ENCODE measurements at places on chromosomes 2 and 18. TPM values are rescaled to one million over a fixed set of nuclear protein-coding genes. Genes with fewer than 3 reads are reported as not detected.

CKAP2L gene
- total RNA-seq = 0.34 TPM

DNA sequence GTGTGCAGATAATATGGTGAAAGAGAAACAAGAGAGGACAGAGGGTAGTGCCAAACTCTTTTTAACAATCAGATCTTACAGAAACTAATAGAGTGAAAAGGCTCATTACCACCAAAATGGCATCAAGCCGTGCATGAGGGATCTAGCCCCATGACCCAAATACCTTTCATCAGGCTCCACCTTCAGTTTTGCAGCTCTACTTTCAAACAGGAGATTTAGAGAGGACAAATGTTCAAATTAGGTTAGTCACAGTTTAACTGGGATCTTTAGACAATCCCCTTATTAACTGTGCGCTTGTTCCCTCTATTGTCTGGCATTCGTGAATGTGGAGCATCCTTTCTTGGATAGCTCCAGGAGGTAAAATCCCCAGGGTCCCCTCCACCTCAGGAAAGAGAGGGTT lies 1209.3 kb upstream of the CHAC2 start:
- DNase-seq = no peak

IMMT gene
- total RNA-seq = 319 TPM

DNA sequence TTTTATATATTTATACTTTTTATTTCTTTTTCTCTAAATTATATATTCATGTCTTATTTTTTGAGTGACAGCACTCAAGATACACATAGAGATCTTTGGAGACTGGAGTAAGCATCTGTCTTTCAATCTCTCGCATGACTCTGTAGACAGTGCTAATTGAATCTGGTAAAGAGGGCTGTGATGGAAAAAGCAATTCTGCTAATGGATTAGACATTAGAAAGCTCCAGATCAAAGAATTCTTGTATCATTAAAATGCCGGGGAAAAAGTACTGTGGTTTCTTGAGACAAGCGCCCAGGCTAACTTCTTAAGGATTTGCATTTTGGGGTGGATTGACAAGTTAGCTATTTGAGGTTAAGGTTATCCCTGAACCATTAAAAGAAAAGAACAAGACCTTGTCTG lies 383.1 kb upstream of the TNP1 start:
- no peak for DNase-seq

- DNase-seq = no peak
Observed at GRCh38 chr2:101400048-101400447, 12.7 kb upstream of the CREG2 start.

GRCh38 chr2:21018290-21018689 lies 25.6 kb downstream of the APOB start:
- DNase-seq = no peak

DNA sequence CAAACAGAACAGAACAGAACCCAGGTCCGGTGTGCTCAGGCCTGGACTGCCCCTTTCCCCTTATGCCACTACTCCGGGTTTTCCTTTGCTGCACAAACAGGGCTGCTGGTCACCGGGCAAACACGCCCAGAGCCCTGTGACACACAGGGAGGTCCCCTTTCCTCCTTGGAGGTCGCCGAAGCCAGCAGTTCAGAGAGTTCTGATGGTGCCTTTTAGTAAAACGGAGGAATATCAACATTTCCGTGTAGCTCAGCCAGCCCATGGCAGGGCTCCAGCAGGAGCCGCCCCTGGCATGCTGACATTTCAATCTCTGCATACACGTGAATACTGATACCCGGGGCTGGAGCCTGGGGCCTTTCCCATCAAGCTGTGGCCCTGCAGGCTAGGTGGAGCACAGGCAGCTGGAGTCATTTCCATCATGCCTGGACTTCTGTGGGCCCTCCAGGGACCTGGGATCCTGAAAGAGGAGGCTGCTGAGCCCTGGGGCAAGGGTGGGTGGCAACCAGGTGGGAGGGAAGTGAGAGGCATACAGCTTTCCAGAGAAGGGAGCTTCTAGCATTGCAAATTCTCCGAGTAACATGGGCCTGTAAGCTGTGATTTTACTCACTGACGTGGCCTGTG lies 91.4 kb upstream of the PXDN start:
- DNase-seq = no peak

MAPK4 gene
- total RNA-seq = 29.3 TPM

MAP3K19 gene
- not detected for total RNA-seq

G6PC2 gene
- not detected for total RNA-seq

DNA sequence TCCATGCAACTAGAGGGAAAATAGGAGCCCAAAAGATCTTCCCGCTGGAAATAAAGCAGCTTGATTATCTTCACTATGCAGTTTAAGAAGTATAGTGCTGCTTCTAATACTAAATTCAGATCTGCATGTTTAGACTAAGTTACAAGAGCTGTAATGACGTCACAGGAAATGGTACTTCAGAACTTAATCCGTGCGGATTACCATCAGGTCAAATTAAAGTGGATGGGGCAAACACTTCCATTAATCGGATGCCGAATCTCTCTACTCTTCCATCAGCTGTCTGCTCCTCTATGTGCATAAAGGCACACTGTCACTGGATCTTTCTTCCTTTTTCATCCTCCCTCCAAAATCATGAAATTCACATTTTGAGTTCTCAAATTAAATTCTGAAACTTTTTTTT lies 52.6 kb downstream of the TRAPPC12 start:
- no peak for DNase-seq

DNA sequence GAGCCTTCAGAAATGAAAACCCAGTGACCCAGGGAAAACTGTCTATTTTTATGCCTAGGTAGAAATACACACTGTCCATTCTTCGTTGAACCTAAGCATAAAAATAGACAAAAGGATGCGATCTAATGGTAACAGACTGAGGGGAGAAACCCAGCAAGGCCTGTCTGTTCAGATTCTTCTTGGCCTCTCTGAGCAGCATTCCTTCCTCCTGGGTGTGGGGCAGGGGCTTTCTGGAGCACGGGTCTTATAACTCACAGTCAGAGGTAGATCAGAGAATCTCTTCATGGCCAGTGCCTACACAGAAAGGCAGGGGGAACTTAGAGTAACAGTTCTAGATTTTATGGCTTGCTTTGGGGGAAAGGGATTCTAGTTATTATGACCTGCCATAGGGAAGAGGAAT lies 56.0 kb downstream of the PKDCC start:
- no peak for DNase-seq
